ENCODE measurements at places on chromosomes 2 and 18.

GRCh38 chr18:78732273-78733210, 247.1 kb upstream of the SALL3 start:
- no peak for DNase-seq

DNA sequence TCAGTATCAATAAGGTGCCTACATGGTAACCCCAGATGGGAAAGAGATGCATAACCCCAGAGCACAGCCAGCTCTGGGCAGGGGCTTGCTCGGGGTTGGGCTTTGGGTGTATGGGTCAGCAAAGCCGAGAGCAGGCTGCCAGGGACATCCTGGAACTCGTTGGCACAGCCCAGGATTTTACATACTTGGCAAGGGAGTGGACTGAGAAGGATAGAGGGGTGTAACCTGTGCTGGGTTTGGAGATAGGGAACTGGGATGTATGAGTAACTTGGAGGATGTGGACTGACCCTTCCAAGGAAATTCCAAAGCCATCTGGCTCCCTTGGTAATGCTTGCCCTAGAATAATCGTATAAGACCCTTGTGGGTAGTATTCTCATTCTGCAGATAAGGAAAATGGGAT, 44.2 kb downstream of the GPR39 start:
- no peak for DNase-seq

GRCh38 chr18:48843162-48843561, 107.6 kb downstream of the SMAD7 start:
- no peak for DNase-seq

DNA sequence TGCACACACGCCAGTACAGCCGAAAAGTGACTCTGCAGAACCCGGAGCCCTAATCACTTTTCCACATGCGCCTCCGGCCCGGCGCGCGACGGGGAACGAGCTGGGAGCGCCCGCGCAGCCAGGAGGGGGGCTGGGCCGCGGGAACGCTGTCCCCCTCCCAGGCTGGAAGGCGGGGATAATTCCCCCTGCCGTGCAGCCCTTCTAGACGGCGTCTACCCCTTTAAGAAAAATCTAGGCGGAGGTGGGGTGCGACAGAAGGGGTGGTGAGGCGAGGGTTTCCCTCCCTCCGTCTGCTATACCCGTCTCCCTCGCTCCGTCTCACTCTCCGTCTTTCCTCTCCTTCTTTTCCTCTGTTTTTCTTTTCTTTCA, 2.4 kb downstream of the CYP26B1 start:
- no peak for DNase-seq

GRCh38 chr2:101521487-101521886, 46.6 kb upstream of the RFX8 start:
- DNase-seq = no peak

DNA sequence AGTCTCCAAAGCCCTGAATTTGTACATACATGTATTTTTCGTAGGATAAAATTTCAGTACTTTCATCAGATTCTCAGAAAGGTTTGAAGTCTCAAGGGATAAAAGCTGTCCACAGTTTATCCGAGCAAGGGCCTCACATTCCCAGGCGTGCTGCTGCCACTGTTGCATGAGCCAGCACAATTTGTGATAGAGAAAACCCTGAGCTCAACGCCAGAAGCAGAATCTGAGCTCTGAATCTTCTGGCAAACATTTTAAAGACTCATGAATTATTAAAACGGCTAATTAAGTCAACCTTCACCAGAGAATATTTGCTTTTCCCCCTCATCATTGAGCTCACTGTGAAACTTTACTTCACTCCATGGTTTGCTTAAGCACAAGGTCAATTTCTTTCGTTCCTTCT, 38.5 kb upstream of the STPG4 start:
- DNase-seq = no peak
